ENCODE measurements at places on chromosomes 13 and 19. TPM values are rescaled to one million over a fixed set of nuclear protein-coding genes. Genes with fewer than 3 reads are reported as not detected.

Gene CCL25
- total RNA-seq: not detected

Gene IZUMO2
- not detected for total RNA-seq

Gene ADAMTSL5
- 1.3 TPM for total RNA-seq

Gene KLK6
- 0.98 TPM for total RNA-seq

DNA sequence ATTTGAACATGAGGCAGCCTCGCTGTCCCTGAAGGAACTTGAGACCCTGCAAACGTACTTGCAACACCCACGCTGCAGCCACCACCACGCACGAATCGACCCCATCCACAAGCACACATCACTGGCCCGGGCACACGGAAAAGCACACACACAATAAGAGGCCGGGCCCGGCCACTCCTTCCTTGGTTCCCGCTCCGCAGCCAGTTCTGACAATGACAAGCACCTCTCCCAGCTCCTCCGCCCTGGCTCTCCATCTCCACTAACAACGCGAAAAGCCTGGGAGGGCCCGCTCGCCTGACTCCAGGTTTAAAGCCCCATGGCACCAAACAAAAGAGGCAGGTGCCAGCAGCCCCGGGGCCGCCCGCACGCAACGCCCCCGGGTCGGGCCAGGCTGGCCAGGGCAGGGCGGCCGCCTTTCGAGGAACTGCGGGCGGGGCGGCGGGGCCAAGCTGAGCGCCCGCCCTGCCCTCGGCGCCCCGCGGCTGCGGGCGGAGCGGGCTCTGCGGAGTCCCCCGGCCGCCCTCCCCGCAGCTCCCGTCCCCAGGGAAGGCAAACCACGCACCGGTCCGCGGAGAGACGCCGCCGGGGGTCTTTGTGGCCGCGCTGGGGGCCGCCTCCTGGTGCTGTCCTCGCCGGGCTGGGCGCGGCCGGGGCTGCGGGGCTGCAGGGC lies 495 bp downstream of the DCLK1 start:
- no peak for DNase-seq
- H3K4me3 ChIP-seq: peak overlapping the region; percentile 89
- no peaks in the 10 kb centered on the region for H3K4me1 ChIP-seq
- no peaks in the 10 kb centered on the region for H3K27me3 ChIP-seq
- peak overlapping the region; percentile 25 for H3K27ac ChIP-seq

GRCh38 chr13:41610404-41610803 lies 153.1 kb downstream of the RGCC start:
- H3K4me3 ChIP-seq: no peak overlapping the region
- H3K27ac ChIP-seq: peak overlapping the region; percentile 84
- peaks cover 15% of the 10 kb centered on the region for H3K4me1 ChIP-seq
- H3K36me3 ChIP-seq: no peaks in the 10 kb centered on the region
- no peaks in the 10 kb centered on the region for H3K27me3 ChIP-seq

- no peak overlapping the region for H3K27ac ChIP-seq
- no peak for DNase-seq
- H3K4me1 ChIP-seq: no peaks in the 10 kb centered on the region
- no peak overlapping the region for H3K4me3 ChIP-seq
These were observed 77.9 kb downstream of the CACNA1A start for GRCh38 chr19:13428352-13428751.

GRCh38 chr13:24605923-24606372 lies 74.3 kb upstream of the ATP12A start:
- no peak overlapping the region for H3K27ac ChIP-seq
- H3K4me1 ChIP-seq: no peaks in the 10 kb centered on the region
- H3K36me3 ChIP-seq: no peaks in the 10 kb centered on the region
- H3K27me3 ChIP-seq: no peaks in the 10 kb centered on the region
- DNase-seq: no peak
- no peak overlapping the region for H3K4me3 ChIP-seq

DNA sequence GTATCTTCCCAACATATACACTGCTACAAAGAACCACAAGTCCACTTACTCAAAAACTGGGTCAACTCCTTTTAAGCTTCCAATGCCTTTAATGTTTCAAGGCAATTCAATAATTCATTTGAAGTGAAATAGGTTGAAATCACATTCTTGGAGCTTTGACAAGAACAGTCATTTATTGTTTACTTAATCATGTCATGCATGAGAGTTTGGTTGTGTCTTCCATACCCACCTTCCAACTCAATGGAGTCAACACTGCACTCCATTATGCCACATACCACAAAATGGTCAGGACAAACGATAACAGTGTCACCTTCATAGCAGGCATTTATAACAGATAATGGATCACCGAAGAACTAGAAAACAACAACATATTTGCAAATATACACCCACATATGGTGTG lies 506.3 kb downstream of the UQCRFS1 start:
- no peaks in the 10 kb centered on the region for H3K36me3 ChIP-seq
- H3K4me1 ChIP-seq: no peaks in the 10 kb centered on the region
- H3K27ac ChIP-seq: no peak overlapping the region
- no peaks in the 10 kb centered on the region for H3K27me3 ChIP-seq

GRCh38 chr13:23751195-23751594 lies 138.0 kb downstream of the MIPEP start:
- no peak overlapping the region for H3K4me3 ChIP-seq
- no peak for DNase-seq
- H3K27me3 ChIP-seq: no peaks in the 10 kb centered on the region
- no peaks in the 10 kb centered on the region for H3K36me3 ChIP-seq
- no peak overlapping the region for H3K27ac ChIP-seq

DNA sequence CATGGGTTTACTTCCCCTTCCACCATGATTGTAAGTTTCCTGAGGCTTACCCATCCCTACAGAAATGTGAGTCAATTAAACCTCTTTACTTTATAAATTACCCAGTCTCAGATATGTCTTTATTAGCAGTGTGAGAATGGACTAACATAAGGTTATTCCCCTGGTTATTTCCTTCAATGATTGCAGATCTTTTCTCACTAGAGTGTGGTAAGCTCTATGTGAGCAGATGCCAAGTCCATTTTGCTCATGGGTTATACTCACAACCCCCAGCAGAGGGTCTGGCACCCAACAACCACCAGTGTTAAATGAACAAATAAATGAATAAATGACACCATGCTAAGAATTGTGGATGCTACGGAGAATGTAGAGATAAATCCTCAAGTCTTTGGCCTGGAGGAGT lies 472.8 kb downstream of the LIG4 start:
- no peak overlapping the region for H3K4me3 ChIP-seq
- H3K4me1 ChIP-seq: no peaks in the 10 kb centered on the region
- no peaks in the 10 kb centered on the region for H3K27me3 ChIP-seq
- no peak for DNase-seq

DNA sequence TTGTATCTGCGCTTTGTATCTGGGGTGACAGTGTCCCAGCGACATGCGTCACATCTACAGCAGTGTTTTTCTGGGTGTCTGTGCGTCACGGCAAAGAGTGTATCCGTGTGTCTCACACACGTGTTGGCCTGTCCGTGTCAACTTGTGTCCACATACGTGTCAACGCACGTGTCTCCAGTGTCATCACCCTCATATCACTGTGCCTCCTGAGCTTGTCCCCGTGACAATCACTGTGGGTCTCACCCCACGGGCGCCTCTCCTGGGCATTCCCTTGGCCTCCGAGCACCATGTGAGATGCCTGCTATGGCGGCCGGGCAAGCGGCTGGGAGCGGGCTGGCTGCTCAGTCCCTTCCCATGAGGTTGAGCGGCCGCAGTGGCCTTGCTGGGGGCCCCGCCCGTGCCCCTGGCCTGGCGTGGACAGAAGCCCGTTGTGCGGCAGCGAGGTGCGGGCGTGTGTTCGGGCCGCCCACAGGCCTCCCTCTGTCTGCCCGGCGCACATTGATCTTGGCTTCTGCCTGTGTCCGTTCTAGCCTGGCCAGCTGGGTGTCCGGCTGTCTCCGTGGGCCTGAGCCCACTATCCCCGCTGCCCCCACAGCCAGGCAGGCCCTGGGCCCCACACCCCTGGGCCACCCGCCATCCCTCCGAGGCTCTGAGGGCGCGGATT lies 6.4 kb downstream of the NFIX start:
- DNase-seq: no peak
- H3K4me3 ChIP-seq: peak overlapping the region; percentile 50
- H3K36me3 ChIP-seq: no peaks in the 10 kb centered on the region
- peaks cover 13% of the 10 kb centered on the region for H3K4me1 ChIP-seq
- H3K27ac ChIP-seq: peak overlapping the region; percentile 95
- H3K27me3 ChIP-seq: no peaks in the 10 kb centered on the region

GRCh38 chr13:32905063-32905863 lies 111.0 kb upstream of the KL start:
- H3K27ac ChIP-seq: no peak overlapping the region
- no peaks in the 10 kb centered on the region for H3K36me3 ChIP-seq
- no peaks in the 10 kb centered on the region for H3K27me3 ChIP-seq

DNA sequence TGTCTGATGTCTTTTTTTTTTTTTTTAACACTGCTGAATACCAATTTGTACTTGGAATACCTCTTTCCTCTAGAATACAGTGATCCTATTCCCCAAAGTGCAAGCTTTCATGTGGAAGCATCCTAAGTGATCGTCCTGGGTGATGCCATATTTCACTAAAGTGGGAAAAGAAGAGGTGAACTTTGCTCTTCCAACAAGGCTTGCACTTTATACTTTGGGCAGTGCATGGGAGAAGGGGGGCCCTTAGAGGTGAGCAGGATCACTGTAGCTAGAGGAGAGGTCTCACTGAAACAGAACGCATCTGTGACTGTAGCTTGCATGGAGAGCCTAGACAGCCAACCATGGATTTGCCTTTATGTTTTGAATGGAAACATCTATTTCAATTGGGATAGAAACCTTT lies 173.8 kb downstream of the STK24 start:
- H3K4me3 ChIP-seq: no peak overlapping the region
- H3K27ac ChIP-seq: no peak overlapping the region
- no peaks in the 10 kb centered on the region for H3K4me1 ChIP-seq
- H3K36me3 ChIP-seq: no peaks in the 10 kb centered on the region
- no peak for DNase-seq

DNA sequence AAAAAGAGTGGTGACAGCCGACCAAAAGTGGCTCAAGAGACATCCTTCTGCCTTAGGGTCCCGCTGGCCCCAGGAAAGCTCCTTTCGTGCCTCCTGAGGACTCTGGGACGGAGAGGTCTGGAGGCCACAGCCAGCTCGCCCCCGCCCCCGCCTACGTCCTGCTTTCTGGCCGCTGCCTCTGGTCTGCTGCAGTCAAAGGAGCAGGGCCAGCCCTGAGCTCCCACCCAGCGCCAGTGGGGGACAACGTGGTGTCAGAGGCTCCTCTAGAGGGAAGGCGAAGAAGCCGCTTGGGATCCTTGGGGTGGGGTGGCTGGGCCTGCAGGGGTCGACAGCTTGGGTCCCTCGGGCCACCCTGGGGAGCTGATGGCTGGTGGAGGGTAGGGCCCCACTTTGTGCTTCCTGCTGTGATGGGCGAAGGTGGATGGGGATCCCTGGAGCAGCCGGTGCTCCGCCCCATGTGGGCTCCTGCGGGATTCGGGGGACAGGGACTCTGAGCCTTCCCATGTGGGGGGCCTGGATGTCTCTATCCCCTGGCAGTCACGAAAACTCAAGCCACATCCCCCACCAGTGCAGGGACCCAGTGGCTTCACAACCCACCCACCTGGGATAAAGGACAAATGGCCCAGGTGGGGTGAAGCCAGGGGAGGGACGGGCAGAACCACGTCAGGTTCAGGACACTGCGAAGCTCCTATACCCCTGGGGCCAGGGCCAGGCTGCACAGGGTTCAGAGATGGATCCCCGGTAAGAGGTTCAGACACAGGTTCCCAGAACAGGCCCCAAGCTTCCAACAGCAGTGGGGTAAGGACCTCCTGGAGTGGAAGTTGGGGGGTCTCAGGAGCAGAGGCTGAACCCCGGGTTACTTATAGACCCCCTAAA lies 9.0 kb upstream of the DIRAS1 start:
- no peaks in the 10 kb centered on the region for H3K36me3 ChIP-seq
- no peak overlapping the region for H3K4me3 ChIP-seq
- no peaks in the 10 kb centered on the region for H3K27me3 ChIP-seq
- H3K27ac ChIP-seq: no peak overlapping the region

GRCh38 chr13:28621449-28621848 lies 37.5 kb upstream of the POMP start:
- no peak for DNase-seq
- H3K4me3 ChIP-seq: no peak overlapping the region
- H3K36me3 ChIP-seq: no peaks in the 10 kb centered on the region
- H3K27me3 ChIP-seq: no peaks in the 10 kb centered on the region

Data from breast epithelium (tissue), 4 donors.